ENCODE measurements at places on chromosomes 1 and 21. TPM values are rescaled to one million over a fixed set of nuclear protein-coding genes. Genes with fewer than 3 reads are reported as not detected.

Gene CFAP410
- 25.8 TPM for total RNA-seq

Gene KIAA1614
- total RNA-seq = 11.4 TPM

Gene SUSD4
- total RNA-seq = 3.9 TPM

Gene PITHD1
- total RNA-seq = 78.7 TPM

Gene TESK2
- 4.3 TPM for total RNA-seq

Gene SPRR2E
- total RNA-seq = not detected

Gene CYP4A11
- total RNA-seq = not detected

Gene TMPRSS2
- 2.8 TPM for total RNA-seq

GRCh38 chr1:223712850-223713474 lies 623 bp downstream of the CAPN2 start:
- peak; percentile 74 for DNase-seq

DNA sequence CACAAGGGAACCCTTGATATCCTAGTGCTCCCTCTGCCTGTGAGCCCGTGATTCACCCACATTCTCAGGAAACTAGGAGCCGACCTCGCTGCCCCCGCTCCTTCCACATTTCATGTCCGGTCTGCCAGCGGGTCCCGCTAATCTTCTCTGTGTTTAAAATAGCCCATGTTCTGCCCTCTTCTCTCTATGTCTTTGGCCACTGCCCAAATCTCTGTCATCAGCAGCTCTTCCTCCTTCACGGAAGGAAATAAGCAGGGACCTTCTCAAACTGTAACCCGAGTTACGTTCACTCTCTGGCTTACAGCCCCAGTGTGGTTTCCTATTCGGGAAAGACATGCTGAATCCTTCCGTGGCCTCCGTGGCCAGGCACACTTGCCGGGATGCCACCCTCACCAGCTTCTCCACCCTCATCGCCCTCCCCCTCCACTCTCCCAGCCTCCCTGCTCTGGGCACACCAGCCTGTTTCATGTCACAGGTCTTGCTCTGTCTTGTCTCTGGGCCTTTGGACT lies 21.1 kb upstream of the UBXN10 start:
- DNase-seq = peak; percentile 74

- DNase-seq = no peak
These were observed 918.1 kb upstream of the TMPRSS15 start for GRCh38 chr21:19321688-19322087.

- peak; percentile 45 for DNase-seq
These were observed 588 bp upstream of the WNT3A start for GRCh38 chr1:228006034-228006785.

DNA sequence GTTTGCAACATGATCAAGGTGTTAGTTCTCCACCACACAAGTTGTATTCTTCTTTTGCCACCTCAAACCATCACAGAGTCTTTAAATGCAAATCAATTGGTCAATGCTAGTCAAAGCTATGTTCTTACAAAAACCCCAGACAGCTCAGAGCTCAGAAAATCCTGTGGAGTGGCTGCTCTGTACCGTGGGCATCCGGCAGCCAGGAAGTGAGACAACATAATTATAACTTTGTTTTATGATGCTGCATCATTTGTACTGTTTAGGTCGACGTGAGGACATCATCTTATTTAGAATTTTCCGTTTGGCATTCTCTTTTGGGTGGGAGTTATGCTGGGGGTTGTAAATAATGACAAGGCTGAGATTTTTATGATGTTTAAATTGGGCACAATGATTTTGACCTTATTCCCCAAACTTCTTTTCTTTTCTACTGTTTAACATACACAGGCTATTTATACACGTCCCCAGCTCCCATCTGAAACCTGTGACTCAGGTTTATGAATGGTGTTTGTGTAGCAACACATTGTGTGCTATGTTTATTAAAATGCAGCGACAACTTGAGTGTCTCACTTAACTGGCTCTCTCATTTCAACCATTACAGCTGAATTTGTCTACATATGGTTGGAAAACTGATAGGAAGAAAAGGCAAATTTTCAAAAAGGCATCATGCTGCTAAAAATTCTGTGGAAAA lies 124.0 kb downstream of the CNIH3 start:
- DNase-seq = no peak

DNA sequence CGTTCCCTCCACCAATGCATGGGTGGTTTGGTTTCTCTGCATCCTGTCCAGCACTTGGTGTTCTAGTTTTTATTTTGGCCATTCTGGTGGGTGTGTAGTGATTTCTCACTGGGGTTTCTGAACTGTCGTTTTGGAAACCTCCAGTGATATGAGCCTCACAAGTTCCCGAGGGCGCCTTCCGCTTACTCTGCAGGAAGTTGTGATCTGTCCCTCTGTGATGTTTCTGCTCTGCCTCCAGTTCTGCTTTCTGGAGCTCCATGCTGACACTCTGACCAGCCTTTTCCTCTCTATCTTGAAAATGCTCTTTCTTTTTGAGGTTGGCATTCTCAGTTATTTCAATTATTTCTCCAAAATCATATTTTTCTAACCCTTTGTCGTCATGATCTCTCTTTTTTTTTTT lies 111.6 kb downstream of the PLD5 start:
- no peak for DNase-seq

- DNase-seq = peak; percentile 78
These were observed 248.6 kb downstream of the DNM3 start for GRCh38 chr1:172089768-172090510.

DNA sequence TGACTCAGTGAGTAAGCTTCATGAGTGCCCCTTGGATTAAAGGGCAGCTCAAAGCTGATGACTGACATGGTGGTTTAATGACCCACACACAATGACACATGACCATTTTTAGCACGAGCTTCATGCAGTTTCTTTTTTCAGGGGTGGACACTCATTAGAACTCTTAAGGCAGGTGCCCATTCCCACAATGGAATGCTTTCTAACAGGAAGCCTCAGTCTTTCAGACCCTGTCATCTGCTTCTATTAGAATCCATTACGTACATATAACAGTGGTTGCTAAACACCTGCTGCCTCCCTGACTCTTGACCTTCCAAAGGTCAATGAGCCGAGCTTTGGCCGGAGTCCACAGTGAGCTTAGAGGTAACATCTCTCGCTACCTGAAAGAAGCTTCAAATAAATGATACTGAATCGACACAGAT lies 27.4 kb downstream of the AKNAD1 start:
- no peak for DNase-seq

GRCh38 chr1:184632415-184633175 lies 122.1 kb downstream of the EDEM3 start:
- DNase-seq = peak; percentile 81

DNA sequence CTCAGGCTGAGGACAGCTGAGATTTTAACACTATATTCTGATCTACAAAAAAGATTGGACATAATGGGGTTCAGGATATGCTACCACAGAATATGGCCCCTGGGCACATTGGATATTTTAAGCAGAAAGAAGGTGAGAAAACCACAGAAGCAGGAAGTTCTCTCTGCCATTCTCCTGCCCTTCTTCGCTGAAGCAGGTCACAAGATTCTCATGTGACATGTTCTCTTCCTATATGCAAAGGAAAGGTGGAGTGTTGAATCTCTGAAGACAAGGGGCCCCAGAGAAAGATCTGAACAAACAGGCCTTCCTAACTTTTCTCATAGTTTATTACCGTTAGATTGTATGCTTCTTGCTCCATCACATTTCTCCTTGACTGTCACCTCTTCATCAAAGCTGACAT lies 285.7 kb downstream of the S1PR1 start:
- no peak for DNase-seq

DNA sequence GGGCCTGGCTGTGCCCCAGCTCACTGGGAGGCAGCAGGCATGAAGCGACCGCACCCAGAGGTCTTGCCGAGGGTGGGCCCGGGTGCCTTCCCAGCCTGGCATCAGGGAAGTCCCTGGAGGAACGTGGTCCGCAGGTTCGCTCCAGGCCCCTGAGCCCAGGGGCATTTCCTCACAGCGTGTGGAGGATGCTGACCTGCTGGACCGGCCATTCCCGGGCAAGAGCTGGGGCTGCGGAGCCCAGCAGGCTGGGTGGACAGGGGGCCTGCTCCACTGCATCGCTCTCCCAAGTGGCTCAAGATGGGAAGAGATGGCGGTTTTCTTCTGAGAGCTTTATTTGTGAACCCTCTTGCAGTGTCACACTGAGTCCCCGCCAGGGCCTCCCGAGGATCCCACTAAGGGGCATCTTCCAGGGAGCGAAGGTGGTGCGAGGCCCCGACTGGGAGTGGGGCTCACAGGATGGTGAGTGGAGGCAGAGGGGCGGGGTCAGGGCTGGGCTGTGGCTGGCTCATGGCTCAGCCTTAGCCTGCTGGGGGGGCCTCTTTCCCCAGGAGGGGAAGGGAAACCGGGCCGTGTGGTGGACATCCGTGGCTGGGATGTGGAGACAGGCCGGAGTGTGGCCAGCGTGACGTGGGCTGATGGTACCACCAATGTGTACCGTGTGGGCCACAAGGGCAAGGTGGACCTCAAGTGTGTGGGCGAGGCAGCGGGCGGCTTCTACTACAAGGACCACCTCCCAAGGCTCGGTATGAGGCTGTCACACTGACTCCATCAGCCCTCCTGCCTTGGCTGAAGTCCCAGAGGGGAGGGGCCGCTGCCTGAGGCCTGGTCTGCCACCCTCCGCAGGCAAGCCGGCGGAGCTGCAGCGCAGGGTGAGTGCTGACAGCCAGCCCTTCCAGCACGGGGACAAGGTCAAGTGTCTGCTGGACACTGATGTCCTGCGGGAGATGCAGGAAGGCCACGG lies 7.2 kb upstream of the MMP23B start:
- no peak for DNase-seq
